Left ventricle myocardium inferior (tissue), 1 donor: ENCODE measurements at places on chromosomes 5 and 9. TPM values are rescaled to one million over a fixed set of nuclear protein-coding genes. Genes with fewer than 3 reads are reported as not detected.

Gene SPINK6
- total RNA-seq, result not detected

Gene SCGB3A2
- total RNA-seq, result not detected

Gene PDCD1LG2
- 2.0 TPM for total RNA-seq

Gene CDH6
- 2.8 TPM for total RNA-seq

Gene DMRTA1
- total RNA-seq, result 0.77 TPM

Gene FAM151B
- total RNA-seq, result 0.91 TPM

Gene LRRTM2
- total RNA-seq, result not detected

Gene CCDC192
- total RNA-seq, result not detected

DNA sequence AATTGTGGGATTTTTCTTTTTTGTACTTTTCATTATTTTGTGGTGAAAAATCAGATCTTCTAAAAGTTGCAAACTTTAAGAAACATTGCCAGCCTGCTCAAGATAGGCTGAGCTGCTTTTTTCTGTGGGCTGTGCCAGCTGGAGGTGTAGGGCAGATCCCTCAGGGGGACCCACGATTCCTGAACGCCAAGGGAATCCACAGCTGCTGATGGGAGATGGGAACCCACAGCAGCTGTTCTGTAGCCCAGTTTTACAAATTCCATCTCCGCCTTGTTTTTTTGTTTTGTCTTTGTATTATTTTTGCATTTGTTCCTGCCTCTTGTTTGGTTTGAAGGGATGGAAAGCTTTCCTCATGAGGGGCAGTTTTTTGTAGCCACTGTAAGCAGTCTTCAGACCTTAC, 91.0 kb downstream of the WWC1 start:
- DNase-seq, result no peak

DNA sequence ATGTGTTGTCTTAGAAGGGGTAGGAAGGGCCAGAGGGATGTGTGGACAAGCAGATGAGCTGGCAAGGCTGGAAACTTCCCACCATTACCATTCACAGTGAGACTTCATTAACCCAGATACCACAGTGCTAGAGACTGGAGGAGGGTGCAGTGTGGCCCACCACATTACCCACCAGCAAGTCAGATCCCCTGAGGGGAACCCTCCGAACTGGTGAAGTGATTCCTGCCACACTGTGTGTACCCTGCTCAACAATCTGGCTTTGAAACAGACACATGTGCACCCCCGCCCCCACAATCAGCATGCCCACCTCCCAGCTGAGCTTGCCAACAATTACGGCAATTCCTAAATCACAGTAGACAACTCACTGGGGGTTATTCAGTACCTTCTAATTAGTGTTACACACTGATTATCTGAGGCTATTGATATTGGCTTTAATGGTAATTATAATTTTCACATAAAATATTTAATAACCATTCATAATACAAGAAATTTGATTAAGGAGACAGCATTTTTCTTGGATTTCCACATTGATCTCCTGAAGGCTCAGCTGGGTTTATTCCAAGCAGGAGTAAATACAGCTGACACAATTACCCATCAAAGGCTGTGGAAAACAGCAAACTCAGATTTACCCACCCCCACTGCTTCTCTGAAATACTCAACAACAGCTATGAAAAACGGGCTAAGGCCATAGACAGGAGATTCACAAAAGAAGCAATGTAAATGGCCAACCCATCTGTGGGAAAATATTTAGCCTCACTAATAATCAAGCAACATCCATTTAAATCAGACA, 169.3 kb upstream of the FSTL4 start:
- no peak for DNase-seq

- DNase-seq, result no peak
Observed at GRCh38 chr5:91224969-91225368, 158.1 kb downstream of the ARRDC3 start.

DNA sequence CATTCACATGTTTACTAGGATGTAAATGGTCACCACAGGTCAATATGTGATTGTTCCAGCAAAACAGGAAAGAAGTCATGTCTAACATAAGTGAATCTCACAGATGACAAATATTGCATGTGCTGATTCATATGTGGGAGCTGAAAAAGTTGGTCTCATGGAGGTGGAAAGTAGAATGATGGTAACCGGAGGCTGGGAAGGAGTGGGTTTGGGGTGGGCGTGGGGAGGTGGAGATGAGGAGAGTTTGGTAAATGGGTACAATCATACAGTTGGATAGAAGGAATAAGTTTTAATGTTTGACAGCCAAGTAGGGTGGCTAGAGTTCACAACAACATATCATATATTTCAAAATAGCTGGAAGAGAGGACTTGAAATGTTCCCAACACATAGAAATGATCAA, 83.8 kb upstream of the RANBP3L start:
- no peak for DNase-seq

DNA sequence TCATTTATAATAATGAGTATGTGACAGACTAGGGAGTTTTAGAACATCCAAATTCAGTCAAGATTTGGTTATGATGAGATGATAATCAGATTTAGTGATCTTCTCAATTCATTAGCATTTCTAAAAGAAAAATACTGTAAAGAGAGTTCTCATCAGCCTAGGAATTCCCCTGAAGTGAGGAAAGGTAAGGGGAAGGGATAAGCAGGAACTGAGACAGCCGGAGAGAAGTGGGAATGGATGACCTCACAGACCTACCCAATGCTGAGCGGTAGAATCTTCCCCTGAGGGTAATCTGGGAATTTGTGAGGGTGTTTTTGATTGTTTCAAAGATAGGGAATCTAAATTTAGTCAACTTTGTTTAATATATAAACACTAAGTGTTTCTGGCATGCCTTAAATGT, 16.7 kb upstream of the GPBP1 start:
- no peak for DNase-seq

DNA sequence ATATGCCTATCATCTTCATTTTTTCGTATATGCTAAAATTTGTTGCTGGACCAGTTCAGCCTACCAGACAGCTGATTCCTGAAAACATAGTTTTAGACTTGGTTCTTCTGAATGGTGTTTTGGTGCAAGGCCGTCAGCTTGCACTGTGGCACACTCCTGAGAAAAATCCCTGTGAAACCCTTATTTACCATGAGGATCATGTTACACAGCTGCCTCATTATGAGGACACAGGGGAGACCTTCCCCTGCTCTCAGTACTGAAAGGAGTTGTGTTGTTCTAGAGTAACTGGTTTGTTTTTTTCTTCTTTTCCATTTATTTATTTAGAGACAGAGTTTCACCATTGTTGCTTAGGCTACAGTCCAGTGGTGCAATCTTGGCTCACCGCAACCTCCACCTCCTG, 37.6 kb downstream of the MAST4 start:
- no peak for DNase-seq

DNA sequence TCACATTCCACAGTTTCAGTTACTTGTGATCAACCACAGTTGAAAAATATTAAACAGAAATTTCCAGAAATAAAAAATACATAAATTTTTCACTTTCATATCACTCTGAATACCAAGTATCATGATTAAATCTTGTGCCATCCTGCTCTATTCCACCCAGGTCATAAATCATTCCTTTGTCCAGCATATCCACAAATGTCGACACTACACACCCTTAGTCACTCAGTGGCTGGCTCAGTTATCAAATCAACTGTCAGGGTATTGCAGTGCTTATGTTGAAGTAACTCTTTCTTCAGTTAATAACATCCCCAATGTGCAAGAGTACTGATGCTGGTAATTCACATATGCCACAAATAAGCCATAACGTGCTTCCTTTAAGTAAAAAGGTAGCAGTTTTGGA, 115.7 kb downstream of the FBXL17 start:
- DNase-seq, result no peak

DNA sequence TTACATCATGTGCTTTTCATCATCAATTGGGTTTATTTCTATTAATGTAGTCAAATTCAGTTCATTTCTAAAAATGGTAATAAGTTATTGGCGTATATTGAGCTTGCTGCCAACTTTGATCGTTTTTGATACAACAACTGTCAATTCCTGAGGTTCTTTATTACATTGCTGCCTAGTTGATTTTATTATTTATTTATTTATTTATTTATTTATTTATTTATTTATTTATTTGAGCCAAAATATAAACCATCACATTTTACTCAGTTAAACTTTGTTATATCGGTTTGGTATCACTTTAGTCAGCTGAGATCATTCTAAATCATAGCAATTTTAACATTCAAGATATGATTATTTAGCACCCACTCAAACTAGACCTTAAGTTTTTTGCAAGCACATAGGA, 100.0 kb downstream of the FBXO38 start:
- no peak for DNase-seq

- DNase-seq, result no peak
Observed at GRCh38 chr5:144522698-144523097, 352.0 kb downstream of the KCTD16 start.

DNA sequence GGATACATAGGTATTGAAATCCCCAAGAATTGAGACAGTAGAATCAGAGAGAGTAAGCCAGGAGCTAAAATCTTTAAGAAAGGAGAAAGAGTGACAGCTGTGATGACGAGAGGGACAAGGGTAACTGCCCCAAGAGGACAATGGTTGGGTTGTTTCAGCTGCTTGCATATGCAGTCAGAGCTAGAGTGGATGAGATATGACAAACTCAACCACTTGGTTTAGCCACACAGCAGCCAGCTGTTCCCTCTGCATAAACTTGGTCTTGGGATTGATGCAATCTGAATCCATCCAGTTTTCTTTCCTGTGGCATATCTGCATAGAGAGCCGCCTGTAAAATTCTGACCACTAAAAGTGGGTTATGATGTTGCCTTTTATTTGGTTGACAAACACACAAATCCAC, 100.7 kb downstream of the ZNF622 start:
- no peak for DNase-seq

GRCh38 chr5:128169401-128170017, 85.9 kb downstream of the SLC12A2 start:
- no peak for DNase-seq

DNA sequence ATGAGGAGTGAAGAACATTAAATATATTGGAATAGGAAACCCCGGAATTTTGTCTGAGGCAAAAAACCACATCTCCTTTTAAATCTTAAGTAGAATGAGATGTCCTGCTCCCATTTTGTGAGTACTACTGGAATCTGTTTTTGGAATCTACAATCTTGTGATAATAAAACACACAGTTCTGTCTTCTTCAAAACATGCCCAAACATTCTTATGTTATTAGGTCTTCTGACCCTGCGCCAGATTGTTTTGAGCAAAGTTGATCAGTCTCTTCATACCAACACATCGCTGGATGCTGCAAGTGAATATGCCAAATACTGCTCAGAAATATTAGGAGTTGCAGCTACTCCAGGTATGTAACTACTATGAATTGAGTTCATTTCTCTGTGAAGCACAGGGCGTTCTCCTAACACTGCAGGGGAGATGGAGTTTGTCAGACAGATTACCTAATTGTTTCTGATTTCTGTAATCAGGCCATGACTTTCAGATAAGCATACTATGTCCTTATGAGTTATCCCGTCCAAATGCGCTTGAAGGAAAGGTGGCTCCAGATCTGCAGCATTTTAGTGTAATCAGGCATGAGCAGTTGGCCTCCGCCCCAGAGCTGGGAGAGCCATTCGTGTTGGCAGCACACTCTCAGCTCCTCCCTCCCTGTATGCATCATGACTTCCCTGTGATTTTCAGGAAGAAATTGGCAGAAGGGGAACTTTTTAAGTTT, 88.0 kb downstream of the NLN start:
- peak; percentile 68 for DNase-seq

- no peak for DNase-seq
Observed at GRCh38 chr5:96509721-96510350, 76.8 kb upstream of the PCSK1 start.

DNA sequence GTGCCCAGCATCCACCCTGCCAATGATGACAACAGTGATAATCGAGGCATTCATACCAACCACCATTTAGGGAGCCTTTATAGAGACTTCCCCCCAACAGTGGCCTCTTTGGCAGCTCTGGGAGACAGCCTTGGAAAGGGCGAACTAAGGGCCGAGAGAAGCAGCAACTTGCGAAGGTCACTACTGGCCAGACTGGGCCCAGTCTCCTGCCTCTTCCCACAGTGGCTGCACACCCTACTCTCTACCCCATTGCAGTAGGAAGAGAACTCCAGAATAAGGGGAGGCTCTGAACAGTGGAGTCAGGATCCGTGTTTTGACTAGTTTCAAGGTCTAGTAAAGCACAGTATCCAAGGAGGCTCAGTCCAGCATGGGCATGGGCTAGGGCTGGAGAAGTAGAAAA, 5.3 kb downstream of the LHX6 start:
- DNase-seq, result no peak
